Left cardiac atrium (tissue), 4 donors: ENCODE measurements at places on chromosomes 3 and 15. TPM values are rescaled to one million over a fixed set of nuclear protein-coding genes. Genes with fewer than 3 reads are reported as not detected.
A peak's percentile ranks its signal among the peaks of the same experiment; 100 is the strongest.

Gene SPATA12
- not detected for total RNA-seq

Gene STX19
- total RNA-seq: not detected

DNA sequence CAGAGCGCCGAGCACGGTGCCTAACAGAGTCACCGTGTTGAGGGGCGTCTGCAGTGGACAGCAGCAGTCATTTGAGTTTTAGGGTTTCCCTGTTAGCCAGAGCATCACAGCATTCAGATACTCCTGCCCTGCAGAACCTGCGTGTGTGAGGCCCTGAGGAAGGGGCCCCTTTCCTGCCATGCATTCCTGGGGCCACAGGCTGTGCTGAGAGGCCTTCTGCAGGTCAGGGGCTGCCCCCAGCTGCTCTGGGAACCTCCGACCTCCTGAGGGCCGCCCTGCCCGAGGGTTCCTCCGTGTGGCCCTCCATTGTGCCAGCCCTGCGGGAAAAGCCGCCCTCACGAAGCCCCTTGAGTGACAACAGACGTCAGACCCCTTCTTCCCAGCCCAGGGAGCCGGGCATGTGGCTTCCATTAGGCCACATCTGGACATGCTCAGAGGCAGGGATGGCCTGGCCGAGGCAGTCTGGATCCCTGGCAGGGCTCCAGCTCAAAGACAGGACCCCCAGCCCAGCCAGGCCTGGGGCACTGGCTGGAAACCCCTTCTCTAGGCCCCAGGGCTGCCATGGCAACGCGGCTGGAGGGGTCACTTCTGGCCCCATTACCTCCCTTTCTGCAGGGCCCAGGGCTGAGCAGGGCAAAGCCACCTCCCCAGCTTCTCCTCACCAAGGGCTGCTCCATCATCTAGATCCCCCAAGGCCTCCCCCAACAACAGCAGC lies 25.3 kb downstream of the FBLN2 start:
- DNase-seq: no peak

- DNase-seq: no peak
Measured at GRCh38 chr3:44825264-44825925, 36.3 kb upstream of the TMEM42 start.

DNA sequence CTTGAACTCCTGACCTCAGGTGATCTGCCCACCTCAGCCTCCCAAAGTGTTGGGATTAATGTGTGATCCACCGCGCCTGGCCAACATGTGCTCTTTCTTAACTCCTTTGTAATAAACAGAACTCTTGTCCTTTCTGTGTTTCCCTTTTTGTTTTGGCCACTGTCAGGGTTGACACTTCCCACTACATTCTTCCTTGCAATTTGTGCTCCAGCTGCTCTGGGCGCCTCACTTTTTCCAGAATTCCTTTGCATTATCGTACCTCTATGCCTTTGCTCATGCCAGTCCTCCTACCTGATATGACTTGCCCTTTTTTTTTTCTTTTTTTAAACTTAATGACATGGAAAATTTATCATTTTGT lies 38.8 kb upstream of the SMAD3 start:
- DNase-seq: no peak

DNA sequence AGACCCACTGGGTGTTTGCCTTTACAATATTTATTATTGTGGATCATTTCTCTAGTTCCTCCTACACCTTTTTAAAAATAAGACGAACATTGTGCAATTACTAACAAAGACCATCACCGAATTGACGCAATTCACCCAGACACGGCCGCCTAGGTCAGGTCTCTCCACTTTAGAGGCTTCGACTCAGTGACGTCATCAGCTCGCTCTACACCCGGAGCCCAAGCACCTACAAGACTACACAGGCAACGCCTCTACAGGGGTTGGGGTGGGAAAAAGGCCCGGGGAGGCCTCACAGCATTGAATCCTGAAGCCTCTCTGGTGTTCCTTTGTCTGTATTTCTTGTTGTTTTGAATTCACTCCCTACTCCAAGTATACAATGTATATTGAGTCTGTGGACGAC lies 16.6 kb downstream of the ZIC4 start:
- no peak for DNase-seq

GRCh38 chr3:9422712-9423424 lies 25.5 kb downstream of the SETD5 start:
- peak; percentile 80 for DNase-seq

DNA sequence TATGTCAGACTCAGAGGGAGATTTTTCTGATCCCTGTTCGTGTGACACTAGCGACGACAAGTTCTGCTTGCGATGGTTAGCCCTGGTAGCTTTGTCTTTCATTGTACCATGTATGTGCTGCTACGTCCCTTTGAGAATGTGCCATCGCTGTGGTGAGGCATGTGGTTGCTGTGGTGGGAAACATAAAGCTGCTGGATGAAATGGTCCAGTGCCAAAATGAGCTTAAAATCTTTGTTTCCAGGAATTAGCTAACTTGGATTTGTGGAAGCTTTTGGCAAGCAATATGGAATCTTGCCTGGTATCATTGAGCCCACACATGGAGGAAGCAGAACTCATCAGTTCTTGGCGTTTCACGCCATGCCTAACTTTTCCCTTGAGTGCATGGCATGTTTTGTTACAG lies 98.8 kb downstream of the SPRED1 start:
- no peak for DNase-seq

GRCh38 chr15:81336568-81336967 lies 12.6 kb upstream of the STARD5 start:
- DNase-seq: no peak

DNA sequence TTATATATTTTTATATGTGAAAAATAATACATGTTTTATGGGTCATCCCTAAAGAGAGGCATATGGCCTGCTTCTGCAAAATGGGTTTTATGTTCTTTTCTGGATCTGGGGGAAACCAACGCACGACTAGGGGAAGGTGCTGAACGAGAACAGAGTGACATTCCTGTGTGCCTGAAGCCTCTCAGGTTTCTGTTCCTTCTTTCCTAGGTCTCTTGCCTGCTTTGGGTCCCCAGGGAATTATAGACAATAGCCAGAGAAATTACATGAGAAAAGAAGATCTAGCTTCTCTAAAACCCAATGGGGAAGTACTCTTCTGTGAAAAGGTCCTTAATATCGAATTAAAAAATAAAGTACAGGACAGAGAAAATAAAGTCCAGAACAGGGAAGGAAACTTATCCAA lies 66.5 kb downstream of the IGSF11 start:
- no peak for DNase-seq

DNA sequence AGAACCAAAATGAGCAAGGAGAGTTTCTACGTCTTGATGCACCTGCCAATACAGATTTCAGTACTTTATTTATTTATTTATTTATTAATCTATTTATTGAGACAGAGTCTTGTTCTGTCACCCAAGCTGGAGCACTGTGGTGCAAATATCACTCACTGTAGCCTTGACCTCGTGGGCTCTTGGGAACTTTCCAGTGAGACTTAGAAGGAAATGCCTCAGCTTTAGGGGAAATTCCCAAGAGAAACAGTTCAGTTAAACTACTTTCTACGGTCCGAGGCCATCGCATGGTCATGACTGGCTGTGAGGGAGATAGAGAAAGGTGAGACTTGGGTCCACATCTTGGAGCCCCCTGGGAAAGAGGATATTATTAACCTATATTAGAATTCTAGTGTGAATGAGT lies 47.0 kb upstream of the HERC1 start:
- no peak for DNase-seq

DNA sequence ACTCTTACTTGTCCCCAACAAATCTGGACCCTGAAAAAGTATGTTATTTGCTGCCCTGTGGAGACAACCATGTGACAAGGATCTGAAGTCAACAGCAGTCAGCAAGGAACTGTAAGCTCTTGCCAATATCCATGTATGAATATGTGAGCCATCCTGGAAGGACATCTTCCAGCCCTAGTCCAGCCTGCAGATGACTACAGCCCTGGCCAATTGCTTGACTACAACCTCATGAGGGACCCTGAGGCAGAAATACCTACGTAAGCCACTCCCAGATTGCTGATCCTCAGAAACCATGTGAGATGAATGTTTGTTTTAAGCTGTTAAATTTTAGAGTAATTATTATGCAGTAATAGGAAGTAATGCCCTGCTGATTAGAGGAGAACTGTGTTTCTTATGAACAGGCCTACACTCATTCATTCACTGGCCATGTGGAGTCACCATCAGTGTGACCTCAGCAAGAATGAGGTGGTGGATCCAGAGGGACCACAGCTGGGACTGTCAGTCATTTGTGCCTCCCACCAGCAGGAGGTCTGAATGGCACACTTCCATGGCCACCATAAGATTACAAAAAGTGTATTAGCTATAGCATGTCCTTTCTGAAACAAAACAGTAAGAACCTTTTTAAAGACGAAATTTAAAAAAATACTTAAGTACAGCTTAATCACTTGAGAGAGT lies 92.6 kb downstream of the TFDP2 start:
- DNase-seq: no peak
